ENCODE measurements at places on chromosomes 7 and 10.

DNA sequence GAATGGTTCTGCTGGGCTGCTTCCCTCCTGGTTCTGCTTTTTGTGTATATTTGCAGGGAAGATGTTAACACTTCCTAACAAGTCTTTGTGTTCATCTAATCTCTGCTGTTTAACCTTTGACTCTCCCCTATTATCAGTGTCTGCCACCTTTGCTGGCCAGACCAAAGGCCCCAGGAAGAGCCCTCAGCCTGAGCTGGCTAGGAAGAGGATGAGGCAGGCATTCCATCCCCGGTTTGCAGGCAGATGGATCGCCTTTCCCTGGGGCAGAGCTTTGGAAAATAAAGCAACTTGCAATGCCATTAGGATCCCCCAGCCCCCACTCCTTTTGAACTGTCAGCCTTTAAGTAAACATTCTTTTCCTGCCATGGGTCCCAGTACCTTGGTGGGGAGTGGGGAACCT is 19.0 kb downstream of the DPCD start:
- no peak for DNase-seq

GRCh38 chr7:5636914-5637313 is 144.5 kb downstream of the RNF216 start:
- DNase-seq, result no peak

DNA sequence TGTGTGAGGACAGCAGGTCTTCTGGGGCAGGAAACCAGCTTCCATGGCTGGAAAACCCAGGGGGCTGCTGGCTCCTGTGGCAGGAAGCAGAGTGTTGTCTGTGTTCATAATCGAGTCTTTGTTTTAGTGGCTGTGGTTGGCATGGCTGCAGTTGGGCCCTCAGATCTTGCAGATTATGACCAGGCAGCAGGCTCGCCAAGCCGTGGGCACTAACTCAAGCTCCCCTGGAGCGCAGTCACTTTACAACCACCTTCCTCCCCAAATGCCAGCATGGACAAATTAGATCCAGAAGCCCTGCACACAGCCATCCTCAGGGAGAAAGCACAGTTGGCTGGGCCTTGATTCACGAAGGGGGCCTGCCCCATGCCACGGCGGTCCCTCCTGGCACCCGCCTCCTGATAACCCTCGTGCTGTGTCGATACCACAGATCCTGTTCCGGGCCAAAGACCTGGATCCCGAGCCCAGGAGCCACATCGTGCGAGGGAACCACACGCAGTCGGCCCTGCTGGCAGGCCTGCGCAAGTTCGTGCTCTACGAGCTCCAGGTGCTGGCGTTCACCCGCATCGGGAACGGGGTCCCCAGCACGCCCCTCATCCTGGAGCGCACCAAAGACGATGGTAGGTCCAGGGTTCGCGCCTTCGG is 552.5 kb upstream of the FOXK1 start:
- no peak for DNase-seq

DNA sequence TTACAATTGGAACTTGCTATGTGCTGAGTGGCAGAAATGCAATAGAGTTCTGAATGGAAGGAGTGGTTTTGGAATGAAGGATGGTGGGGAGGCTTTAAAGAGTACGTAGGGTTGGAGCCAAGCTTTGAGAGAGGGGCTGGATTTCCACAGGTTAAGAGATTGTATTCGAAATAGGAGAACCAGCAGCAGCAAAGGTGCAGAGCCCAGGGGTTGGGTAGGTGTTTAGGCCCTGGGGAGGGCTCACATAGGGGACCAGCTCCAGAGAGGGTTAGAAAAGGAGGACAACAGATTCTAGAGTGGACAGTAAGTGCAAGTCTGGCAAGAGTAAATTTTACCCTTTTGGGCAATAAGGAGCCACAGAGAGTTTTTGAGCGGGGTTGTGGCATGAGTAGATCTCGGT is 297.2 kb downstream of the RPS24 start:
- DNase-seq, result no peak

DNA sequence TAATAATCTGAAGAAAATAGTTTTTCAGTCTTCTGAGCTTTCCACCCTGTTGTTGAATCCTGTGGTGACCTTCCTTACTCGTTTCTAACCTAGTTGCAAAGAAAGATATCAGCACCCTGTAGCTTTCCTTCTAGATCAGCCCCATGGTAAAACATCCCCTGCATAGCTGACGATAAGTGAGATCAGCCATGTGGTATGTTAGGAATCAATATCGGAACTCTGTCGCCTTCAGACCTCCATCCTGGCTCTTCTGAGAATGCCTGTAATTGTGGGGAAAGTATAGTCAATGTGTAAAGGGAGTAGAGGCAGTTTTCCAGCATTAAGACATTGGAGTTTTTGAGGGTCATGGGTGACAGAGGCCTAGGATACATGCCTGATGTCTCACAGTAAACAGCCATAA is 151.8 kb downstream of the LRRC4 start:
- DNase-seq, result no peak

DNA sequence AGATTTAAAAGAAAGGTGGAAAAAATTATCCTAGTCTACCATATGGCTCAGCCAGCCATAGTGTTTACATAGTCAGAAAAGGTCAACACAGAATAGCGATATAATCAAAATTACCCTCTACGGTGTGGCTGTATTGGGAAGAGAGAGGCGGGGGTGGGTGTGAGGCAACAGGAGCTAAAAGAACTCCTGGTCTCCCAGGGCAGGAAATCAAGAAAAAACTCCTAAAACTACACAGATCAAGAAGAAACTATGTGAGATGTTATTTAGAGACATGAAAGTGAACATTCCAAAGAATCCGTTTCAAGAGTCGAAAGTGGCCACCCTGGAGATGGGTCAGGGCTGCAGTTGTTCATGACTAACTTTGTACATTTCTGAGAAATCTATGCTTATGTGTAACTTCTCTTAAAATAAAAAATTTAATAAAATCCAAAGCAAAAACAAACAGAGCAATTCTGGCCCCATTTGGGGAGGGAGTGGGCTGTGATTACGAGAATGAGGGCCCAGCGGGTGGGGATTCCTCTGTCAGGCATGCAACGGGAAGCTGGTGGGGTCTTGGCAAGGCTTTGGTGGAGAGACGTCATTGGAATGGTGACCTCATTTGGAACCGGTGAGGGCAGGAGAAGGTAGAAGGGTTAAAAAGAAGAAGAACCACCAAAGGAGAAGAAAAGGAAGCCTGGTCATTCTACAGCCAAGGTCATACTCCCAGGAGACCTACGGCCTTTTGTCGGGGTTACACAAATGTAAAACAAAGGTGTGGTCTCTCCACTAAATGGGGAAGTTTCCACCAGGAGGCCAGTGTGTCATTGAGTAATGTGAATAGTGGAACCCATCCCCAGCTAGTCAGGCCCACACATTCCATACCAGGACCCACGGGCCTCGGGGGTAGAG is 71.2 kb upstream of the DUSP5 start:
- no peak for DNase-seq

- DNase-seq, result no peak
Measured at GRCh38 chr7:130324306-130324943, 20.2 kb upstream of the CPA5 start.

DNA sequence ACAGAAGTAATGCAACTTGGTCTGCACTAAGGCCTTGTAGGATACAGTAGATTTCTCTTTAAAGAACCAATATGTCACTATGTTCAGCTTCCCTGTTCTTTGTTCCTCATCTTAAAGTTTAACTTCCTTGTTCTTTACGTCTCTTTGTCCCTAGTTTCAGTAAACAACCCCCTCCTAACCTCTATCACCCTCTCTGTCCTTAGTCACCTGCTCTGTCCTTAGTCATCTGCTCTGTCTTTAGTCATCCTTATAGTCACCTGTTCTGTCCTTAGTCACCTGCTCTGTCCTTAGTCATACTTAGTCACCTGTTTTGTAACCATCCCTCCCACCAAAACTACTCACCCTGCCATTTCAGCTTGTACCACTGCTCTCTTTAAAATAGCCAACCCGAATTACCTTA is 144.6 kb upstream of the TMEM106B start:
- DNase-seq, result no peak

DNA sequence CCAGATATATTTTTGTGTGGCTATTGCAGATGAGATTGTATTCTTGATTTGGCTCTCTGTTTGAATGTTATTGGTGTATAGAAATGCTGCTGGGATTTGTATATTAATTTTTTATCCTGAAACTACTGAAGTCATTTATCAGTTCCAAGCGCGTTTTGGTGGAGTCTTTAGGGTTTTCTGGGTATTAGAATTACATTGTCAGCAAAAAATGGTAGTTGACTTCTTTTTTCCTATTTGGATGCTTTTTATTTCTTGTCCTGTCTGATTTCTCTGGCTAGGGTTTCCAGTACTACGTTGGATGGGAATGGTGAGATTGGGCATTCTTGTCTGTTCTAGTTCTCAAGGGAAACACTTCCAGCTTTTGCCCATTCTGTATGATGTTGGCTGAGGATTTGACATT is 415.5 kb upstream of the CHRM2 start:
- DNase-seq, result no peak

GRCh38 chr7:80721883-80722615 is 83.6 kb downstream of the CD36 start:
- no peak for DNase-seq

GRCh38 chr10:100174699-100175677 is 10.8 kb downstream of the ERLIN1 start:
- no peak for DNase-seq

- DNase-seq, result peak; percentile 21
Measured at GRCh38 chr10:132514821-132515520, 22.6 kb upstream of the INPP5A start.

GRCh38 chr7:16421333-16422102 is at the start of gene CRPPA:
Gene CRPPA (minus strand): TSS chr7:16421538. CDS start chr7:16421322, 216 bp downstream.
- DNase-seq, result peak; percentile 90

- DNase-seq, result no peak
Measured at GRCh38 chr10:80173466-80173865, 31.9 kb downstream of the ANXA11 start.

DNA sequence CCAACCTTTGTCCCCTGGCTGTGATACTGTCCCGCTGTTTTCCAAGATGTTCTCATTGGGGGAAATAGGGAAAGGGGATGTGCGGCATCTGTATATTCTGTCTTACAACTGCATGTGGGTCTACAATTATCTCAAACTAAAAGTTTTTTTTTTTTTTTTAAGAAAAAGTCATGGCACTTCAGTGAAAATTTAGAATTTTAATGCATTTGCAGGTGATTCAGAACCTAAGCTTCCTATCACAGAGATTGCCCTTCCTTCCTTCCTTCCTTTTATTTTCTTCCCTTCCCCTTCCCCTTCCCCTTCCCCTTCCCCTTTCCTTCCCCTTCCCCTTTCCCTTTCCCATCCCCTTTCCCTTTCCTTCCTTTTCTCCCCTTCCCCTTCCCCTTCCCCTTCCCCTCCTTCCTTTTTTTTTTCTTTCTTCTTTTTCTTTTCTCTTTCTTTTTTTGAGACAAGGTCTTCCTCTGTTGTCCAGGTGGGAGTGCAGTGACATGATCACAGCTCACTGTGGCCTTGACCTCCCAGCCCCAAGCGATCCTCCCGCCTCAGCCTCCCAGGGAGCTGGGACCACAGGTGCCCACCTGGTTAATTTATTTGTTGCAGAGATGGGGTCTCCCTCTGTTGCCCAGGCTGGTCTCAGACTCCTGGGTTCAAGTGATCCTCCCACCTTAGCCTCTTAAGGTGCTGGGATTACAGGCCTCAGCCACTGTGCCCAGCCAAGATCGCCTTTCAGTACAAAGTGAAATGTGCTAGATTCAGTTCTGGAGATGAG is 32.0 kb downstream of the JAKMIP3 start:
- no peak for DNase-seq
